NCI-H2029 treated with DMSO at 0.1 percent for 48 hours (cell line): ENCODE measurements at places on chromosomes 7 and 10.

- no peak for DNase-seq
Measured at GRCh38 chr7:129665013-129665401, 53.5 kb downstream of the NRF1 start.

- DNase-seq = no peak
Measured at GRCh38 chr7:151314401-151314800, 27.2 kb upstream of the NUB1 start.

GRCh38 chr10:109926061-109926745, 2.9 kb upstream of the XPNPEP1 start:
- DNase-seq = no peak

DNA sequence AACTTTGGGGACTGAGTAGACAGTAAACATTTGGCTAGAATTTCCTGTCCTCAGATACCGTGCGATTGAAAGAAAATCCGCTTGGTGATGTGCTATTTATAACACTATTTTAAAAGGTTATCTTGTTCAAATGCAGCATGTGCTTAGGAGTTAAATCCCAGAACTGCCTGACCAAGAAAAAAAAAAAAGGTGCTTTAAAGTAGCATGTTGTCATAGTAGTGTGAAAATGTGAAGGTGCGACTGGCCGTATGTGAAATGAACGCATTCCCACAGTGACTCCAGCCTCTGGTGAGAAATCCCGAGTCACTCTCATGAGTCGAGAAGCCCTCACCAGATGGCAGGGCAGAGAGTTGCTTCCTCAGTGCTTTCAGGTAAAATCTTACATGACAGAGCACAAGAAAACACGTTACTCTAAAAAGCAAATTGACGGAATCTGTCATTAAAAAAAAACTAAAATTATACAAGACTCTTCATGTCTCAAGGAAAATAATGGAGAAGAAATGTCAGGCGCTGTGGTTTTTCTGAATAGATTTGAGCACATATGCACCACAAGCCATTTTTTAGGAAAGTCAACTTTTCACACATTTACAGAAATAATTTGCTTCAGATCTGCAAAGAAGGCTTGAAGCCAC, 18.4 kb upstream of the KLF6 start:
- DNase-seq = no peak

- no peak for DNase-seq
Measured at GRCh38 chr7:21639206-21639868, 96.5 kb downstream of the DNAH11 start.

DNA sequence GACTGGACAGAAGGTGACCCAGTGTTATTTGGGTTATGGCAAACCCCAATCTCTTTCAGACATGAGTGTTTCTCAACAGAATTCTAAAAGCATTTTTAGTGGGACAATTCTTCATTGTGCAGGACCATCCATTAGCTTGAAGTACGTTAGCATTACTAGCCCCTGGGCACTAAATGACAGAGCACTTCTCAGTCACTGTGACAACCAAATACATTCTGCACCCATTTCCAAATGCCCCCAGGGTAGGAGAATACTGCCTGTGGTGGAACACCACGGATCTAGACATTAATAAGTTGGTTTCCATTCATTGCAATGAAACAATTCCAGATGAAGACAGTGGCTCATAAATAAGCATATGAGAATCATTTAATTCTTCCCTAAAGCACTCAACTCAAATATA, 102.4 kb upstream of the FRMD4A start:
- DNase-seq = no peak

GRCh38 chr10:122078965-122079795, 90.2 kb downstream of the TACC2 start:
- no peak for DNase-seq

GRCh38 chr7:73342645-73343044, 14.7 kb downstream of the FKBP6 start:
- DNase-seq = no peak

GRCh38 chr10:44724415-44725174, 186.5 kb upstream of the TMEM72 start:
- no peak for DNase-seq

- DNase-seq = no peak
Measured at GRCh38 chr7:11133436-11133959, 159.8 kb downstream of the PHF14 start.

GRCh38 chr10:128528167-128528566, 401.9 kb upstream of the MKI67 start:
- DNase-seq = no peak

- DNase-seq = no peak
Measured at GRCh38 chr7:15765753-15766152, 79.3 kb upstream of the MEOX2 start.

GRCh38 chr10:86632009-86632800, 22.1 kb upstream of the OPN4 start:
- no peak for DNase-seq

DNA sequence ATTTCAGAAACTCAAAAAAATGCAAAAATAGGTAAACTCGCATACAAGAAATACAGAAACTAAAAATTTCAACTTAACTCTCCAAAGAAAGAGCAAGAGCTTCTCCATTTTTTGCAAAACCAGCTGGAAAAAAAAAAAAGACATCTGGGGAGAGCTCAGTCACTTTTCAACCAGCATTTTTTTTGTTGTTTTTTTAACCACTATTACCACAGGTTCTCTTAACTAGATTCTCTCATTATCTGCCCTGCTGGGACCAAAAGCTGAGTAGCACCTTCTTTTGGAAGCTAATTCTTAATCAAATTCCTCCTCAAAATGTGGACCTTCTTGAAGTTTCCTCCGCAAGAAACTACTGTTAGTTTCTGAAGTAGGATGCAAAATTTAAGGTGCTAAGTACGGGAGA, 14.2 kb downstream of the IGF2BP3 start:
- no peak for DNase-seq

DNA sequence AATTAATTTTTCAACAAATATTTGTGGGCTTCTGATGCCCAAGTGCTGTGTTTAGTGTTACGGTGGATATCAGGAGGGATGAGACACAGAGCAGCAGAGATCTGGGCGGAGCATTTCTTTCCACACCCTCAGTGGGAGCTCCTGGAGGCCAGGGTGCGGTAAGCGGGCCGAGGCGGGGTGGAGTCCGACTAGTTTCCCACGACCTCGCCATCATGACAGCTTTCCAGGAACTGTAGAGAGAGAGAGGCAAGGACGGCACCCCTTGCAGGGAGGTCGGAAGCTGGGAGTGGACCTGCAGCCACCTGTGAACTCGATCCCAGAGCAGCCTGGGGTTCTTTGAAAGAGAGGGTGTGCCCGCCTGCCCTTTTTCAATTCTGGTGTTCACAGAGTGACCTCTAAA, 128.2 kb downstream of the ACTR3B start:
- no peak for DNase-seq

DNA sequence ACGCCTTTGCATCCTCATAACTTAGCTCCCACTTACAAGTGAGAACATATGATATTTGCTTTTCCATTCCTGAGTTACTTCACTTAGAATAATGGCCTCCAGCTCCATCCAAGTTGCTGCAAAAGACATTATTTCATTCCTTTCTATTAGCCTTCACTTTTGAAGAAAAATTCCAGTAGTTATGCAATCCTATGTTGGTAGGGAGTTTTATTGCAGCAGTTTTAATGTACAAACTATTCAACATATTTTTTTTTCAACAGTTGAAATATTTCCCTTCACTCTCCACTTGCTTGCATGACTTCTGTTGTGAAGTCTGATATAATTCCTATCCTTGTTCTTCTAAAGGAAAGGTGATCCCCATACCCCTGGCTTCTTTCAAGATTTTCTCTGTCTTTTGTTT, 27.3 kb upstream of the ARHGAP22 start:
- no peak for DNase-seq

DNA sequence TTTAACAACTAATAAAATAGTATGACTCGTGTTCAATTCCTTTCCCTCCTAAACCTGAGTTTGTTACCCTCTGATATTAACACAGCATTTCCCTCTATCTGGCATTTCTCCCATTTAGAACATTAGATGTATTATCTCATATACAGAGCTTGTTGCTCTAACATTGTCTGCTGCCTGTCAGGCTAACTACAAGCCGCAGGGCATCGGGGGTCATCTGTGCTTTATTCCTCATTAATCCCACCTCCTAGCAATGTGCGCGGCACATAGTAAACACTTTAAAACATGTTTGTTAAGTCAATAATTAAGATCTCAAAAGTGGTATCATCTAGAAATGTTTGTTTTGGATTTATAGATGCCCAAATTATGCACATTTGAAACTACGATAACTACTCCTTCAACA, 52.9 kb upstream of the NEBL start:
- no peak for DNase-seq

DNA sequence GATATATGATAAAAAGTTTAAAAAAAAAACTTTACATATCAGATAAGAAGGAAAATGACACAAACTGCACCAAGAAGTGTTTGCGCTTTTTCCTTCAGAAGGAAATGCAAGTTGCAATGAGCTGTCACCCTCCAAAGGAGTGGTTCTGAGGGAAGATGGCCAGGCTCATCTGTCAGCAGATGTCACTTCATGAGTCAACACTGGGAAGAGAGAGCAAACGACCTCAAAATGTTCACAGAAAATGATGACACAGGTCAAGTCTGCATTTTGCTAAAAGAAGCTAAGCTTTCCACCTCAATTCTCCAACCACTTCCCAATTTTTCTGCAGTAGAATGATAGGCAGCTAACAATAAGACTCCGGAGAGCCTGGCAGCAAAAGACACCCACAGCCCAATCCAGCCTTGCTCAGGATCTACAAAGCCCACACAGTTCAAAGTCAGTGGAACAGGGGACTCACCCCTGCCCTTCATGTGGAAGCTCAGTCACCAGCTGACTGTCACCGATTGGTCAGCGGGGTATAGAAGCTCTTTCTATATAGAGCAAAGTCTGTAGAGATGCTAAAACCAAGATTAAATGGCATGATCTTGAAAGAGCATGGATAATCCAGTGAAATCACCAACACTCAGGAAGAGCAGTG, 155.1 kb upstream of the NEBL start:
- DNase-seq = no peak

GRCh38 chr7:70657571-70657970, 474.4 kb upstream of the GALNT17 start:
- no peak for DNase-seq

DNA sequence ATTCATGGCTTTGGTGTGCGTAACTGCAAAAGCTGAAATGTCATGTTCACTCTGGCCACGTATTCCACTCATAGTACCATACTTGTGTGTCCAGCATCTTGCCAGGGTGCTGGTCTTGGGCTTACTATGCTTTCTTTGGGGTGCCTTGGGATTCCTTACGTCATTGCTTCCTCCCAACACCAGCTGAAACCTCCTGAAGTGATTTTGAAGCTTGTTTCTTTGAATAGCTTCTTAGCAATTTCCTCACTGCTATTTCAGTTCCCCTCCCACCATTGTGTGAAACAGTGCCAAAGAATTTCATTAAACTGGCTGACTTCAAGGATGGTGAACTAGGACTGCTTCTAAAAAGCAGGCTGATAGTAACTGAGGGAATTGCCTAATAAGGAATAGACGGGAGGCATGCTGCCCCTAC, 36.9 kb downstream of the ENTPD1 start:
- no peak for DNase-seq

- DNase-seq = no peak
Measured at GRCh38 chr7:43823941-43824340, 45.4 kb downstream of the MRPS24 start.

- no peak for DNase-seq
Measured at GRCh38 chr7:66330961-66331360, 125.8 kb downstream of the TPST1 start.

GRCh38 chr10:6200440-6200733, 2.3 kb upstream of the PFKFB3 start:
- DNase-seq = no peak

DNA sequence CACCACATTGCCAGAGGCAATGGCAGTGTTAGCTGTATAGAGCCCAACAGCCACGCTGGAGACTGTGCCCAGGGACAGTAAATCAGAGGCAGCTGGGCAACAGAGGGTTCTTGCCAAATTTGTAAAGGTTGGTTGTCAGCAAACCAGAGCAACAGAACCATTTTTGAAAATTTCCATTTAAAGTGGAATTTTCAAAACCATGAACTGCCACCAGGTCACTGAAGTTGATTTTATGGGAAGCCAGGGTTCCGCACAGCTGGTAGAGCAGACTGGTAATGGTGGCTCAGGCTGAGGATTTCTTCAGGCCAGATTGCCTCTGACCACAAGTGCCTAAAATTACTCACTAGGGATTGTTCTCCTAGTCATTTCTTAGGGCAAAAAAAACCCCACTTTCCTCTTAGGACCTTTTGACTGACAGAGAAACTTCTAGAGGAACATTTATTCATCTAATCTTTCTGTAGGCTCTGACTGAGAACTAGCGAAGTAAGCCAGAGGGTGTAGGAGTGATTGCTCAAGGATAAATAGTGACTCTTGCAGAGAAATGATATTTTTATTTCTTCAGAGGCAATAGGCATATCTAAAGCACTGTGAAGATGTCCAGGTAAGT, 342.4 kb downstream of the BBS9 start:
- DNase-seq = no peak

DNA sequence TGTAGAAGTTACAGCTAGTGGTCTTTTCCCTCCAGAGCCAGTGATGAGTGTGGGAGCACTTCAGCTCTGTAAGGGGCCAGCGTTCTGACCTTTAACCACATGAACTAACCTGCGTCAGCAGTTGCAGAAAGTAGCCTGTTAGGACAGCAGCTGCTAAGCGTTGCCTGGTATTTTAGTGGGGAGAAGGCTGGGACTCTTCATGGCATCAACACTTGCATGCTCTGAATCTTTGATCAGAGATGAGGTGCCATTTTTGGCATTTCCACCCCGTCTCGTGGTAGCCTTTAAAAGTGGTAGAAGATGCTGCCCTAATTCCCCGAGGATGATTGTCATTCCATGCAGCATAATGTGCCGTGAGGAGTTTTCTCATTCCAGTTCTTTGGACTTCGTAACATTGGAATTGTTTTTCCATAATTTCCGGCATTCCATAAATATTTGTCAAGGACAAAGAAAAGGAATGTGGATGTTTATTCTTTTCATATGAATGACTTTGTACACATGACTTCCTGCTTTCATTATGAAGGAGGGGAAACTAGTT, 92.2 kb downstream of the AVL9 start:
- DNase-seq = no peak

DNA sequence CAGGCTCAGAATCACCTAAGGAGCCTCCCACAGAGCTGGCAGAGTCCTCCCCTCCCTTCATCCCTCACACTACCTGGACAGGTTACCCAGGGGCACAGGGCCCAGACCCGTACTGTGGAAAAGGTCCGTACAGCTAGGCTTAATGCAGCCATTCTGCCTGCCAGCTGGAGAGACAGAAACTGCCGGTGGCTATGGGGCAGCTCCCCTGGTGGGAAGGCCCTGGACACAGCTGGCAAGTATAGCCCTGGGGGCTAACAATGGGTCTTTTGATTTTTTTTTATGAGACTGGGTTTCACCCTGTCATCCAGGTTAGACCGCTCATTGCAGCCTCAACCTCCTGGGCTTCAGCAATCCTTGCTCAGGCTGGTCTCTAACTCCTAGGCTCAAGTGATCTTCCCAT, 68.3 kb downstream of the GNA12 start:
- DNase-seq = no peak
